ENCODE measurements at places on chromosomes 12 and 14.

GRCh38 chr14:99689266-99690236, 5.5 kb downstream of the CYP46A1 start:
- no peak for DNase-seq

- no peak for DNase-seq
Observed at GRCh38 chr12:26808766-26809476, 24.1 kb downstream of the ITPR2 start.

DNA sequence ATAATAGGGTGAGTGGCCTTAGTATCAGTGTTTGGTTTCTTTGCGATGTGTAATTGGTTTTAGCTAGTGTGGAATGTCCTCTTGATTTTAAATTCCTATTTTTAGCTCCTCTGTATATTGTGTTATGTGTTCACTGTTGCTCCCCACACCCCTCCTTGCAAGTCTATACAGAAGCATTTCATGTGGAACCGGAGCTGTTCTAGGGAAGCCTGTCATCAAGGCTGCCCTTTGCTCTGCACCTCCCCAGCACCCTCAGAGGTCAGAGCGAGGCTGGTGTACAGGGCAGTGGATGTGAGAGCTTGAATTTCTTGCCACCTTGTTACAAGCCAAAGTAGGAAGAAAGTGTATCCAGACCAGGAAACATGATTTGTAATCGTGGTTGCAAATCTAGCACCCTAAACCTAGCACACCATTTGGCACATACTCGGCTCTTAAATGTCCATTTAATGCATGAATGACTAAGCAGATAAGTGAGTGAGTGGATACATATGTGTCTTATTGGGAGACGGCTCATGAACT, 376.8 kb downstream of the RGS6 start:
- no peak for DNase-seq

DNA sequence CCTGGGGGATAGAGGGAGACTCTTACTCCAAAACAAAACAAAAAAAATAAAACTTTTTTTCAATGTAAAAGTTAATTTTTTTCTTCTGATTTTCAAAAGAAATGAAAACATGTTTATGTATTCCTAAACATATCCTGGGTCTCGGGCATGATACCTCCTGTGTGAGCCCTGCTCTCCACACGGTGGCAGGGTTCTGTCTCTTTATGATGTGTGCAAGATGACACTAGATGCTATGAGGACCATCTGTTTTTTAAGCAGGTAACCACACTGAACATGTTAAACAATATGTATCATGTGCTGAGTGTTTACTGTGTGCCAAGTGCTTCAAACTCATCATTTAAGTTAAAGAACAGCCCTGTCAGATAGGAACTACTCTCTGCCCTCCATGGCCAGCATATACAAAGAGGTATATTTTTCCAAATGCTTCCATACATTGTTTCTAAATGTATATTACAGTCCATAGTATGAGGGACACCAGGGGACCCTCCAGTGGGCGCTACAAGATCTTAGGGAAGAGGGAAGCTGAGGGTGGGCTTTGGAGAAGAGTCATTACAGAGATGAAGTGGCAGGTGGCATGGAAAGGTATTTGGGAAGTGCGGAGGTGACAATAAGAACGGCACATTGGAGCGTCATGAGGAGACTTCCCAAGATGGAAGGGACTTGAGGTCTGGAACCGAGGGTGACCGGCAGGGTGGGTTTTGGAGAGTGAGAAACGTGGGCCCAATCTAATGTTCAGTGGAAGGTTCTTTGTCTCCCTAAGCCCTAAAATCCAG, 28.5 kb downstream of the FOS start:
- no peak for DNase-seq

- no peak for DNase-seq
Observed at GRCh38 chr12:116777245-116777644, 39.1 kb downstream of the RNFT2 start.

GRCh38 chr14:49586673-49587460, 687 bp upstream of the RPS29 start:
- no peak for DNase-seq

- DNase-seq: no peak
Observed at GRCh38 chr14:92914087-92914656, 8.8 kb upstream of the CHGA start.

DNA sequence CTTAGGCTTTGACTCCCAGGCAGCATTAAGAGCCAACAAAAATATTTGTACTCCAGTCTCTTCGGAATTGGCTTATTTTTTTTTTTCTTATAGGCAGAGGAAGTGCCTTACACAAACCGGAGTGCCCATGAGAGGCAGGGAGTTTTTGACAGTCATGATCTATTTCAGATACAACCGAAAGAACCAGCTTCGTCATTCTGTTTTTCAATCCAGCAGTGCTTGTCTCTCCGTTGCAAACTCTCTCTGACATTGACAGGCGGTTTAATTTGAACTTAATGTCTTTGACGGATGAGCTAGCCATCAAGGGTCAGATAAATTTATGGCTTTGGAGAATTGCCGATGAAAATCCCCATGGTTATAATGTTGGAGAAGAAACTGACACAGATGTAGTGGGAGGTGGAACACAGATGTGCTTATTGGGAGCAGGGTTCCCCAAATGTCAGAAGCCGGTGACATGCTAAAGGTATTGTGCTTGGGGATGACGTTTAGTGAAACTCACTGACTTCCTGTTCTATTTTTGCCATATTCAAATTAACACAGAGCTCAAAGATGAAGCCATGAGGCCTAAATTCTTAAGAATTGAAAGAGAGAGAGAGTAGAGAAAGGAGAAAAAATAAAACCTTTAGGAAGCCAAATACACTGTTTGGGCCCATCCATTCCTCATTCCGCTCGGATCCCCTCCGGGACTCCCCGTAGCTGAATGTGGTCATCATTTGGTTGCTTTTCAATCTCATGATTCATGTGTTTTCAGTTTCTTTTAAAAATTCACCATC, 59.7 kb downstream of the PLXNC1 start:
- no peak for DNase-seq

DNA sequence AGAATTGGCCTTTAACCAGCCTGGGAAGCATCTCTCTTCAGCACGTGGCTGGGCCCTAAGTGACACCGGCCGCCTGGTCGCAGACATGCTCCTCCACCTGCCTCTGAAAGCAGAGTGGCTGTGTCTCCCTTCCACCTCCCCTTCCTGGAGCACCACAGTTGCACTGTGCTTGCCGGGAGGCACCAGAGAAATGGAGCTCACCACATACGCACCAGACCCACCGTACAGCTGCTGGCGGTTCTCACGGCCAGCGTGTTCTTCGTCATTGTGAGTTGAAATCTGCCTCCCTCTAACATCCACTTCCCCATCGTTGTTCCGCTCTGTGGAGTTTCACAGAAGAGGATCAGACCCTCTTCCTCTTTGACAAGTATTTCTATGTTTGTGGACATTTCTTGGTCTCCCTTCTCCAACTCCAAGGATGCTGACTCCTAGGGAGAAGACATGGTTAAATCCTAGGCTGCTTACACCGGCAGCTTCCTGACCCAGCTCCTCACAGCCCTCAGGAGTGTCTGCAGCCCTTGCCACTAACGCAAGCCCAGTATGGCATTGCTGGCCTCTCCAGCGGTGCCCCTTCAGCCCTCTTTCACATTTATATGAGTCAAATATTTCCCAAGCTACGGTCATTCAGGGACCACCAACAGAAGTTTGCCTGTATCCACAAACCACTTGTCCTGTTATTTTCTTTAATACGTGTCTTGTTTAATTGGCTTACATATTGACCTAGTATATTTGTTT, 11.5 kb upstream of the KRT5 start:
- no peak for DNase-seq

DNA sequence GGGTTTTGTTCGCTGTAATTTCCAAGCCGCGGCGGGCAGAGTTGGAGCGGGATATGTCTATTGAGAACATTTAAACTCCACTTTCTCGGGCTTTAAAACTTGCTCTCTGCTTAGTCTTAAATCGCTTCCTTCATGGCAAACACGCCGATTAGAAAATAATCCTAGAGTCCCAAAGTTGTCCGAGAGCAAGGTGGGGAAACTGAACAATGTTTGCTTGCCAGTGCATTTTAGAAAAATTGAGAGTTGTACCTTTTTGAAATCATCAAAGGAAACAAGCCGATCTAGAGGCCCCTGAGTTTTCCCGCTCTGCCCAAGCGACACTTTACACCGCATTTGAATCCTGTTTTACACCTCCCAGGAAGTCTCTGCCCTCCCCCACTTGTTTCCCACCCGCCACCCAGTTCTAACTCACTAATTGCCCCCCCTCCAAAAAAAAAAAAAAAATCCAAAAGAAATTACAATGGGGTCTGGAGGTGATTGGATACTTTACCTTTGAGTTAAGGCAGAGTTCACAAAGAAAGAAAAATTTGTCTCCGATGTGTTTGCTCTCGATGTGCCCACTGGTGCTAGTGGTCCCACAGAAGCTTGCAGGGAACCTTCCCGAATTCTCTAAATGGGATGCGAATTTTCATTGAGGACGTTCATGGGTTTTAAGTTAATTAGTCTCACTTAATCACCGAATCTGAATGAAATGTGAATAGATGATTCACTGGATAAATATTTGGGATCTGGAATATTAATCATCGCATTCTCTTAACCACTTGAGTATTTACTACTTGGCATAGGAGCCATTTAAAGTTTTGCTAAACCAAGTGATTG, 2.3 kb downstream of the HMGA2 start:
- no peak for DNase-seq

- no peak for DNase-seq
Observed at GRCh38 chr12:27345376-27345775, 12.7 kb downstream of the BMAL2 start.

Measured in activated naive CD8-positive, alpha-beta T cell treated with anti-CD3 and anti-CD28 coated beads, Interleukin-2, amount 50 U/mL, for 16 hours (primary cell).